ENCODE measurements at places on chromosomes 3 and 15. TPM values are rescaled to one million over a fixed set of nuclear protein-coding genes. Genes with fewer than 3 reads are reported as not detected.
A peak's percentile ranks its signal among the peaks of the same experiment; 100 is the strongest.

Gene FHIT
- 1.5 TPM for total RNA-seq

Gene TMCO5A
- 0.49 TPM for total RNA-seq

DNA sequence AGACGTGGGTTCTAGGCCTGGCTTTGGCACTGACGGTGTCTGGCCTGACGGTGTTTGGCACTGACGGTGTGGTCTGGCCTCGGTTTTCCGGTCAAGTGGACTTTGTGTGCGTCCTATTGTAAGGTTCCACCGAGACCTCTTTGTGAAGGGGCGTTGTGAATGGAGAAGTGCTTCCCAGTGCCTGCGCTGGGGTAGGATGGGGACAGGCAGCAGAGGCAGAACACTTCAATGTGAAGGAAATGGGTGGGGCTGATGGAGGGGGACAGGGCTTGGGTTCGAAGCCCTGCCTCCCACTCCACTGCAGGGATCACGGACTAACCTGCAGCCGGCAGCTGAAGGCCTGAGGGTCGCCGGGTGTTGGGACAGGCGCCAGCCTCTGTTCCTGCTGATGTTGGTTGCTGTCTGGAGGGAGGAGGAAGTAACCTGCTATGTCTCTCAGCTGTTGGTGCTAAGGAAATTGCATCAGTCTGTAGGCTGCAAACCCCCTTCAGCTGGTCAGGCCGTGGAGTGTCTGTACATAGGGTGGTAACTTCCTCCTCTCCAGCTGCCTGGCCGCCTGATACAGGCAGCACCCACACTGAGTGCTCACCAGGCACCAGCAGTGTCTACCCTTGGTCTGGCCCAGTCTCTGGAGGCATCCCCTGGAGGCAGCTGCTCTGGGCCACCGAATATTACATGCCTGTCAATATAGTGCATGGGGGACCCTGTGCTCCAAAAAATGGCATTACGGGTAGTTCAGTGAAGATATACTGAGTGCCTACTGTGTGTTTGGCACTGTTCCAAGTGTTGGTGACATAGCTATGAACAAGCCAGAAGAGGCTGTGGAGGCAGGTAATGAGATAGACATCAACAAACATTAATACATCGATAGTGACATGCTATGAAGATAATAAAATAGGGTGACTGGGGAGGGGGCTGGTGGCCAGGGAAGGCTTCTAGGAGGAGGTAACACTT lies 1.1 kb downstream of the TM6SF1 start:
- peak; percentile 23 for DNase-seq

DNA sequence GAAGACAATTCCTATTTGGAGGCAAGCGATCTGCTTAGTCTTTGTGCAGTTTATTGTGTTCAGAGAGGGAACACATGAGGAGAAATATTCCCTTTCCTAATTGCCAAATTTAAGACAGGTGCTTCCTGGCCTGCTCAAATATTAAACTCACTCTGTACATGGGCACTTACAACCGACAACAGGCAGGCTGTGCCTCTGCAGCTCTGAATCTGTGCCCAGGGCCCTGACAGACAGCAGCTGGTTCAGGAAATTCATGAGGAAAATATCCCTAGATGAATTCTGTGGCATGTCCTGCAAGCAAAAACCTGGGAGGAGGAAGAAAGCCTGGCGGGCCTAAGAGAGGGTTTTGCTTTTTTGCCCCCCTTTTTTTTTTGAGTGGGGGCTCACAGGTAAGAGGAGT lies 169.3 kb upstream of the TRIM42 start:
- DNase-seq: no peak

Gene ZNF710
- total RNA-seq: 3.0 TPM

DNA sequence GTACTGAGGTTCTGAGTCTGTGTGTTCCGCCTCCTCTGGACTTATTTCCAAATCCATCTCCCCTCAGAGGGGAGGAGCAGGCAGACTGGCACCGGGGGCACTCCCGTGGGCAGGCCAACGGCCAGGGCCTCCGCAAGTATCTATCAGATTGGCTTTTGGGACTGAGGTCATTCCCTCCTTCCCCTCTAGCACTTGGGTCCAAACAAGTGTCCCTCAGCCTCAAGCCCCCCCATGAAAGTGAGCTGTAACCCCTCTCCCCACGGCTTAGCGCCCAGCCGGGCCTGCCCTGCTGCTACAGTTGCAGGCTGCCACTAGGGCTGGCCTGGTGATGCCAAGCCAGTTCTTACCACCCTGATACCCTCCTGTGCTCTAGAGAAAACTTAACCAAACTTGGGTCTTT lies 17.4 kb downstream of the ITGA11 start:
- no peak for DNase-seq
